Jurkat, Clone E6-1 (cell line): ENCODE measurements at places on chromosomes 3 and 15.

DNA sequence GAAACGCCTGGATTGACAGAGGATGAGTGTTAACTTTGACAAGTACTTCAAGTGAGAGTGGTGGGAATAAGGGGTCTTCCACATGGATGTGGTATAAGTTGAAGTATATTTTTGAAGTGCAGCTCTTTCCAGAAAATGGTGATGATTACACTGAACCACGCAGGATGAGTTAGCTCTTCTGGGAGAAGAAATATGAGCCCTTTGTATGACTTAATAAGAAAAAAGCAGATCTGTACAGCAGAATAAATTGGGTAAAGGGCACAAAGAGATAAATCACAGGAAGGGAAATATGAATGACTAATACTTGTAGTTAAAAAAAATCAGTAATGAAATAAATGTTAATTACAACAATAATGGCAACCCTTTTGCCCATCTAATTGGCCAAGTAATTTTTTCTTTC is 1.3 kb downstream of the CCR3 start:
- no peak for DNase-seq

- DNase-seq, result no peak
These were observed 273.5 kb upstream of the SEMA6D start for GRCh38 chr15:47443839-47444238.

DNA sequence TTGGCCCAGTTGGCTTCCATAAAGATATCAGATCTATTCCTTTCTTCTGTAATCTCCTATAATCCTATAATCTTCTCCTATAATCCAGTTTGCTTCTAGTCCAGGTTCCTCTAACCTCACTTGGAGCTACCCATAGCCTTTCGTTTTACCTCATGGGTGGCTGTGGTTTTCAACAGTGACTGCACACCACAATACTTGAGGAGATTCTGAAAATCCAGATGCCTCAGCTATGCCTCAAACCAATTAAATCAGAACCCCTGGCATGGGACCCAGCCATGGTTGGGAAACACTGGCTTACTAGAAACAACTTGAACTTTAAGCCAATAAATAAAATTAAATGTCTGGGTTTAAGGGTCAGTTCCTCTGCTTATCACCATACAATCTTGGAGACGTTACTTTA is 86.1 kb upstream of the NTRK3 start:
- DNase-seq, result no peak

DNA sequence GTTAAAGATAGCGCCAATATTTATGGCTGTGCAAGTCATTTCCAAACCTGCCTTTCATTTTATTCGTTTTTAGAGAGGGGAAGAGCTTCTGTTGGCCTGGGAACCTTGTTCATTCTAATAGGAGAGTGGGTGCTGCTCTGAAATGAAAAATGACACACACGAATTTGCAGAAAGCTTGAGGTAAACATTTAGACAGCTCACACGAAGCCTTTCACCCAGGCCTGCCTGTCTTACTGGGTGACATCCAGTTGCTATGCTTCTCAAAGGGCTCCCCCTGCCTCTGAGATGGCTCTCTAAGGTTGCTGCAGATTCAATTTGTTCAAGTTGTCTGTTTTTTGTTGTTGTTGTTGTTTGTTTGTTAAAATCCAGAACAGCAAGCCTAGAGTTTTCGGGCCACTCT is 18.2 kb downstream of the PEX5L start:
- no peak for DNase-seq

- DNase-seq, result no peak
These were observed 371 bp upstream of the CLSTN2 start for GRCh38 chr3:139934613-139935015.

DNA sequence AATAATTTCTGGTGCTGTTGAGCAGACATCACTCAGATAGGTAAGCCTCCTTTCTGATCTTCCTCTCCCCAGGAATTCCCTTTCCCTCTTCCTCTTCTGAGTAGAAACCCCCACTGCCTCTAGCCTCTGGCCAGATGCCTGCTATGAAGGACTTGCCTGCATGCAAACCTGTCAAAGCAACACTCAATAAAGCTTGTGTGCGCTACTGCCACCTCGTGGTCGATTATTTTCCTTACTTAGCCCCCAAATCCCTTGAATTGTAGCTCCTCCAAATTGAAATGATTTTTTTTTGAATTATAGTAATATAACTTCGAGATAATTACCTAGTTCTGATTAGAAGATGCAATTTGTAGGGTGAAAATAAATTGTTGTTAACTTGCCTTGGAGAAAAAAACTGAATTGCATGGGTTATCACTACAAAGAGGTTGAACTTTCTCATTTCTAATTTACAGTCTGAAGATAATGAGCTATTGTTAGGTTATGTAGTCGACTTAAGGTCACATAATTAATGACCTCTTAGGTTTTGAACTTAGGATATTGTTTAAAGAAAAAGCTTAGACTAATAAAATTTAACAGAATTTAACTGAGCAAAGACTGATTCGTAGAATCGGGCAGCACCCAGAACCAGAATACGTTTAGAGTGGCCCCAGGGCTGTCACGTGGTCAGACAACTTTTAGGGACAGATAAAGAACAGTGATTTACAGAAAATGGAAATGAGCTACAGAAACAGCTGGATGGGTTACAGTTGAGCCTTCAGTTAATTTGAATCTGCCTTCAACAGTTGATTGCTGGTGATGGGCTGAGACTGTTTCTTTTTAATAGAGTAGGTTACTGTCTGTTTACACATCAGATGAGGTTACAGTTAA is 269.3 kb downstream of the ARPP21 start:
- peak; percentile 70 for DNase-seq

DNA sequence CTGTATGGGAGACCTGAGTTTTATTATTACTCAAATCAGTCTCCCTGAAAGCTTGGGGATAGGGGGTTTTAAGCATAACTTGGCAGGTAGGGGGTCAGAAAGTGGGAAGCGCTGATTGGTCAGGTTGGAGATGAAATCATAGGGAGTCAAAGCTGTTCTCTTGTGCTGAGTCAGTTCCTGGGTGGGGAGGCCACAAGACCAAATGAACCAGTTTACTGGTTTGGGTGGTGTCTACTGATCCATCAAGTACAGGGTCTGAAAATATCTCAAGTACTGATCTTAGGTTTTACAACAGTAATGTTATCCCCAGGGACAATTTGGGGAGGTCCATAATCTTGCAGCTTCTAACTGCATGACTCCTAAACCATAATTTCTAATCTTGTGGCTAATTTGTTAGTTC is 17.8 kb upstream of the IQCF6 start:
- no peak for DNase-seq

- DNase-seq, result no peak
These were observed 51.6 kb upstream of the MRPS22 start for GRCh38 chr3:139292192-139292591.
